ENCODE measurements at places on chromosomes 11 and 22. TPM values are rescaled to one million over a fixed set of nuclear protein-coding genes. Genes with fewer than 3 reads are reported as not detected.

Gene FOLR1
- polyA plus RNA-seq, result not detected

DNA sequence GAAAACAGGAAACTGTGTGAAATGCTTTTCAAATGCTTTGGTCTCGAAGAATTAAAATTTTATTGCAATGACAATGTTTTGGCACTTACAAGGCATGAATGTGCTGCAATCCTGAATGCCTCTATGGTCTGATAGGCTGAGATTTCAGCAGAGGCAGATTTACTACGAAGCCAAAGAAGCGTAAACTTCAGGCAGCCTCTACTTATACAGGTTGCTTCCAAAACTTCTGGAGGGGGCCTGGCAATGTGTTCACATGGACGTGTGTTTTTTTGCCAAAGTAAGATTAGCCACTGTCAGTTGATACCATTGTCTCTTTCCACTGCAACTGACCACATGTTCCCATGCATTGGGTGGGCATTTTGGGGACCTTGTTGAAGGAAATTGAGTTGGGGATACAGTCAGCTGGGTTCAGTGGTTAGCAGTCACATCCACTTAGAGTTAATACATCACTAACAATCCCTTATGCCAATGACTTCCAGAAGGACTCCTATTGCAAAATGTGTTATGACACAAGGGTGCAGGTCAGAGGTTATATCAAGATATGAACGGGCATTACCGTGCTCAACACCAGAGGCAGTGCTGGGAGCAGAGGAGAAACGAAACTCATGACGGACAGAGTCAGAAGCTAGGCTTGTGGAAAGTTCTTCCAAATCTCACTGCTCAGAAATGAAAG is 48.8 kb downstream of the ABTB2 start:
- DNase-seq, result no peak

Gene MUC5AC
- polyA plus RNA-seq, result not detected

DNA sequence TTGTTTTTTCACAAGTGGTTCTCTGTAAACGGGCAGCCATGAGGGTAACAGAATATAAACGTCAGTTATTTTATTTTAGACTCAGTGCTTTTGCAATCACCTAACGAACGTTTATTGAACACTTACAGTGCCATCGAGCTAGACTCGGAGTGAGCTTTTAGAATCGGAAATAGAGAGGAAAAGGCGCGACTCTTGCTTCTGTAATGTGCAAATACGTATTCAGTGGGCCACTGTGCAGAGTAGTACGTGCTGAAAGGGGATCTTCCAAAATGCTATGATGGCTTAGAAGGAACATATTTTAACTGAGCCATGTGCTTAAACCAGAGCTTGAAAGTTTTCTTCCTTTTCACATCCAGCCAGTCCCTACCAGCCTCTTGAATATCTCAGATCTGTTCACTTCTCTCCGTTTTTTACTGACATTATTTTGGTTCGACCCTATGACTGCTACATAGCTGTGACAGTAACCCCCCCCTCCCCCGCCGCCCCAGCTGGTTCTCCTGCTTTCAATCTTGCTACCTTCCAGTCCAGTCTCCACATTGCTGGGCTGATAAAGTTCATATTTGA is 468 bp downstream of the DDIAS start:
- DNase-seq, result no peak

Gene CTTN
- polyA plus RNA-seq, result not detected

DNA sequence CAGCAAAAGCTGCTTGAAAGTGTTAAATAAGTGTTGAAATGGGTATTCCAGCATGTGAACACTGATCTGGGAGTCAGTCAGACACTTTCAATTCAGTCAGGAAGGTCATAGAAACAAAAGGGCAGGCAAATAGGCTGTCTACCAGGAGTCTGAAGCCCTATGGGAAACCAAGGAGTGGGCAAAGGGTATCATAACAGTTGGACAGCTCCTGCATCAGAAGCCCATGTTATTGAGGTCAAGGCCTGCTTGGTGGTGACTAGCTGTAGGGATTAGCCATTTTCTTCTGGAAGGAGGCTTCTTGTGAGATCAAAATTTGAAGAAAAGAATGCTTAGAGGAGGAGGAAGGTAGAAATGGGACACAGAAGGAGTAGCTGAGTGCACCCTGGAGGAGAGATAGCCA is 97.3 kb downstream of the STIM1 start:
- DNase-seq, result no peak

DNA sequence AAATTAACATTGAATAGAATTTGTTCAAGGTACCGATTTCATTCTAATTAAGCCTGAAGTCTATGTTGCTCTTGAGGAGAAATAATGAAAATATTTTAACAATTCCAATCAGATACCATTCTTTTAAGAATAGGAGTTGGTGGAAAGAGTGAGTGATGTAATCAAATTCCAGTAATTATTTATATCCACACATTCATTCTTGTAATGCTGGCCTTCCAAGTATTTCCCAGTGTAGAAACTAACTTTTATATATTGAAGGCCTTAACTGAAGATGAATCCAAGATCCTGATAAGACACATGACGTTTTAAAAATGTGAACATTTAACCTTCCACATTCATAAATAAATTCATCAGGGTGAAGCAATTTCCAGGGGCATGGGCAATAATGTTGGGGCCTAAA is 36.6 kb upstream of the PAX6 start:
- DNase-seq, result no peak

DNA sequence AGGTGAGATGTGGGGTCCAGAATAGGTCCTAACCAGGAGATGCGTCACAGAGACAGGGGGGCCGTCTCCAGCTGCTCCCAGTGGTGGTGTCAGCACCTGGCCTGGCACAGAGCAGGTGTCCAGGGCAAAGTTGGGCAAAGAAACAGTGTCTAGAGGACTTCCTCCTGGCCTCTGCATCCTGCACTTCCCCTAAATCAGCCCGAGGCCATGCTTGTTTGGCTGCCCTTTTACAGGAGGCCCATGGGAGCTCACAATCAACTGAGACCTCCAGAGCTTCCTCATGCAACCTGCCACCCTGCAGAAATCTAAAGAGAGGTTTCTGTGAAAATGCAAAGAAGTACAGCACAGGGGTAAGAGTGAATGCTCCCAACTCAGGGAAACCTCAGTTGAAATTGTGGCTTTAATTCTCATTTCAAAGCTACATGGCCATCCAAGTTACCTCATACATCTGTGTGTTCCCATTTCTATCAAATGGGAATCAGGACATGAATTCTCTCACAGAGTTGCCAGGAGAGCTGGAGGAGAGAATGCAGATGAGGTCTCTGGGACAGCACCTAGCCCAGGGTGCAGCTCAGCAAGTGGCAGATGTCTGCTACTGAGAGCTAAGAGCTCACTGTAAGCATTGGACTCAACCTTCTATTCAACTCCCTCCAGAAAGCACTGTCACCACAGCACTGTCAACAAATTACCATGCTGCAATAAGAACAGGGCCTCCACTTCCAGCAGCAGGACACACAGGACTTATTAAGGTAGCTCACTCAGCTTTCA is 32.6 kb downstream of the TCIRG1 start:
- DNase-seq, result no peak

DNA sequence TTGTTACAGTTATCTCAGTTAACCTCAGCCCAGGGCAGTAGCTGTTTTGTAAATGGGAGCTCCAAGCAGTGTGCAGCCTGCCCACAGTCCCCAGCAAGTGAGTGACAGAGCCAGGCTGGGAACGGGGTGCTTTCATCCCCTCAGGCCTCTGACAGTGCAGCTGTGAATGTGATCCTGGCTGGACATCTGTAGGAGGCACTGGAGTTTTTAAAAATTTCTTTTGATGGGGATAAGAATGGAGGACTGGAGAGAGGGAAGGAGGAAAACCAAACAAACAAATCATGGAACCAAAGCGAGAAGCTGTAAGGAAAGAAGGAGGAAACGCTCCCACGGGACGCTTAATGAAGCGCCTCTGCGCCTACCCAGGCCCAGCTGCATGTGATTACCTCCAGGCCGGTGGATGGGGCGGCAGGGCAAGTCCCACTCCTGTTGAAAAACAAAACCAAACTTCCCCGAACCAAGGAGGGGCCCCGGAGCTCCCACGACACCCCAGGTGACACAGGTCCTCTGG is 40.6 kb downstream of the SCUBE1 start:
- no peak for DNase-seq

Gene POU2AF1
- 0.12 TPM for polyA plus RNA-seq

GRCh38 chr11:35012467-35013191 is 96.2 kb downstream of the PDHX start:
- DNase-seq, result peak; percentile 12

- no peak for DNase-seq
These were observed 27.5 kb downstream of the DHCR7 start for GRCh38 chr11:71420455-71421241.

Gene MPPED2
- polyA plus RNA-seq, result 1.4 TPM

GRCh38 chr11:123736769-123737168 is 4.7 kb downstream of the ZNF202 start:
- DNase-seq, result no peak

- no peak for DNase-seq
These were observed 77.9 kb upstream of the TIMP3 start for GRCh38 chr22:32723643-32724042.

GRCh38 chr11:128039140-128040021 is 548.0 kb downstream of the ETS1 start:
- peak; percentile 69 for DNase-seq

GRCh38 chr11:115872416-115872815 is 368.2 kb upstream of the CADM1 start:
- no peak for DNase-seq

GRCh38 chr11:64794526-64794925 is 8.5 kb downstream of the MAP4K2 start:
- DNase-seq, result no peak

- no peak for DNase-seq
These were observed 488.3 kb downstream of the INSC start for GRCh38 chr11:15602785-15603567.

Gene MUC5B
- not detected for polyA plus RNA-seq

GRCh38 chr11:70815485-70815832 is 417.1 kb downstream of the CTTN start:
- no peak for DNase-seq

- DNase-seq, result no peak
These were observed 62.7 kb downstream of the CD82 start for GRCh38 chr11:44627911-44628729.

GRCh38 chr11:97856666-97857065 is 1164.1 kb upstream of the CNTN5 start:
- no peak for DNase-seq

DNA sequence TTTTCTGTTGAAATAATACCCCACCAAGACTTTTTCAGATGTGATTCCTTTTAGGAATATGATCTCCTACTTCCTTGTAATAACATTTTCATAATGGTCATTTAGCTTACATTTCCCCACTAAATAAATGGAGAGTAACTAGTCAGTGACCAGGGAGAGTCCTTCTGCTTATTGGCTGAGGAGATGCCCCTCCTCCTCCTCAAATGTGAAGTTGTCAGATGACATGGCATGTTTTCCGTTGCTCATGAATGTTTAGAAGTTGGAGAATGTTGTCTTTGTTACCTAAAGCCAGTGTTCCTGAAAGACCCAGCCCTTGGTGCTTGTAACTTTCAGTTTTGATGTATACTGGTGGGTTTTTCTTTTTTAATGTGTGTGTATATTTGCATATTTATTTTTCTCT is 38.2 kb downstream of the CSRP3 start:
- DNase-seq, result no peak

Gene BTBD18
- 0.25 TPM for polyA plus RNA-seq

- no peak for DNase-seq
These were observed 34.2 kb downstream of the EXPH5 start for GRCh38 chr11:108559340-108559739.

DNA sequence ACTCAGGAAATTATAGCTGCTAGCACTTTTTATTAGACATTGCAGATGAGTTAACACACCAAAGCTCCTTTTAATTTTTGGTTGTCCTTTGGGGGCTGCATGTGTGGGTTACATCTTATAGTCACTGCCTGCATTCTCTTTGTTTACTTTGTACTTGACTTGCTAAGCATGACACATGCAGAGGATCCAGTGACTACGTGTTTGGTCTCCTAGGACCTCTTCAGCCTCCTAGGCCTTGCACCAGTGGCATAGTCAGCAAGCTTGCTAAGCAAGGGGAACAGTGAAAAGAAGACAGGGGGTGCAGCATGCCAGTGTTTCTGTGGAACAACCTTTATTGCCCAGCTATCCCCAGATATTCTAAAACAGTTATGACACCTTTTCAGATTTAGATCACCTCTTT is 108.2 kb downstream of the PAX6 start:
- no peak for DNase-seq

All from naive thymus-derived CD8-positive, alpha-beta T cell (primary cell).